T-cell (primary cell): ENCODE measurements at places on chromosomes 16 and 17. TPM values are rescaled to one million over a fixed set of nuclear protein-coding genes. Genes with fewer than 3 reads are reported as not detected.

The SDR42E2 gene
- 0.39 TPM for total RNA-seq

The ALOX15B gene
- total RNA-seq = 0.20 TPM

The HOXB2 gene
- total RNA-seq = 37.3 TPM

The ARHGAP44 gene
- not detected for total RNA-seq

The KRTAP4-5 gene
- not detected for total RNA-seq

The PIK3R5 gene
- total RNA-seq = 151 TPM

The TMIGD1 gene
- total RNA-seq = not detected

The NOL3 gene
- 4.1 TPM for total RNA-seq

- no peaks in the 10 kb centered on the region for H3K27me3 ChIP-seq
- no peaks in the 10 kb centered on the region for H3K36me3 ChIP-seq
- H3K27ac ChIP-seq = no peak overlapping the region
- DNase-seq = no peak
These were observed 261.8 kb upstream of the CACNG5 start for GRCh38 chr17:66573078-66573477.

- H3K4me1 ChIP-seq = peaks cover 77% of the 10 kb centered on the region
- H3K36me3 ChIP-seq = peaks cover 8% of the 10 kb centered on the region
- DNase-seq = no peak
These were observed 4.1 kb downstream of the SYNGR2 start for GRCh38 chr17:78172249-78173051.

- H3K27me3 ChIP-seq = no peaks in the 10 kb centered on the region
- H3K4me3 ChIP-seq = no peak overlapping the region
- DNase-seq = peak; percentile 21
- H3K36me3 ChIP-seq = no peaks in the 10 kb centered on the region
These were observed 66.6 kb downstream of the SIAH1 start for GRCh38 chr16:48318630-48319029.

- peaks cover 24% of the 10 kb centered on the region for H3K4me1 ChIP-seq
- H3K27me3 ChIP-seq = no peaks in the 10 kb centered on the region
- peaks cover 88% of the 10 kb centered on the region for H3K36me3 ChIP-seq
- H3K27ac ChIP-seq = peak overlapping the region; percentile 46
These were observed 13.1 kb downstream of the FMNL1 start for GRCh38 chr17:45234641-45235415.

DNA sequence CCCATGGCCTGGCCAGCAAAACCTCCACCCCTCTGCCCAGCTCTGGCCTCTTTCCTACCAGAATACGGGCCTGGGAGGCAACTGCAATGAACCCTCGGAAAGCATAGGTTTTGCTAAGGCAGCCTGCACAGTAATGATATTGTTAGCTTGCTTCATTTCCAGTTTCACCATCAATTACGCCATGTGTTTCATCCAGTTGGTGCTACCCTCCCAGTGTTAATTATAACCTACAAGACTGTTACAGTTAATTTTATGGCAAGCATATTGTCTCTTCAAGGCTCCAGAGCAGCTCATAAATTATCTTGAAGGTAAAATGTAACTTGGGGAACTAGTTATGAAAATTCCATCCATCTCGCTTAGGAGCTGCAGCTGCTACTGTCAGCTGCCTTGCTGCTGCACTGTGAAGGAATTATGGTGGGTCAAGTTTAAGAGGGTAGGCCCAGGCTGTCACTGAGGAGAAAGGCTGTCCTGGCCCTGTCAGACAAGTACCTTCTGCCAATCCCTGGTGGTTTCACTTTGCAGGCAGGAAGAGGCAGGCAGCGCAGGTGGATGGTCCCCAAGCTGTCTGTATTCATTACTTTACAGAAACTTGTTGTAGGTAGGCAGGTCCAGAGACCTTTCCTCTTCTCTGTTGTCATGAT is 242.9 kb downstream of the FTO start:
- no peaks in the 10 kb centered on the region for H3K27me3 ChIP-seq
- DNase-seq = no peak
- no peak overlapping the region for H3K27ac ChIP-seq

DNA sequence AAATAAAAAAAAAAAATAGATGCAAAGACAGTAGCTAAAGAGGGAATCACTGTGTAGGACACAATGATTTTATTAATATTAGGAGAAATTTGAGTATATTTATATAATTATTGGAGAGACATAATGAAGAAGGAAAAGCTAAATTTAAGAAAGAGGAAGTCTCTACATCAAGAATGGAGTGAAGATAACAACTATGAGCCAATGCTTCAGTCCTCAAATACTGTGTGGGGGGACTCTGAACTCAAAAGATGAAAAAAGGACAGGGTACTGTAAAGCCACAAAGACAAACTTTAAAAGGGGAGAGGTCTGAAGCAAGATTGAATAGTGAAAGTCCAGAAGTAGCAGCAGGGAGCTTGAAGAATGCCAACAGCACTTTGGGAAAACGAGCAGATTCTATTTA is 44.7 kb downstream of the SKAP1 start:
- peaks cover 66% of the 10 kb centered on the region for H3K36me3 ChIP-seq
- H3K4me3 ChIP-seq = no peak overlapping the region
- DNase-seq = no peak

DNA sequence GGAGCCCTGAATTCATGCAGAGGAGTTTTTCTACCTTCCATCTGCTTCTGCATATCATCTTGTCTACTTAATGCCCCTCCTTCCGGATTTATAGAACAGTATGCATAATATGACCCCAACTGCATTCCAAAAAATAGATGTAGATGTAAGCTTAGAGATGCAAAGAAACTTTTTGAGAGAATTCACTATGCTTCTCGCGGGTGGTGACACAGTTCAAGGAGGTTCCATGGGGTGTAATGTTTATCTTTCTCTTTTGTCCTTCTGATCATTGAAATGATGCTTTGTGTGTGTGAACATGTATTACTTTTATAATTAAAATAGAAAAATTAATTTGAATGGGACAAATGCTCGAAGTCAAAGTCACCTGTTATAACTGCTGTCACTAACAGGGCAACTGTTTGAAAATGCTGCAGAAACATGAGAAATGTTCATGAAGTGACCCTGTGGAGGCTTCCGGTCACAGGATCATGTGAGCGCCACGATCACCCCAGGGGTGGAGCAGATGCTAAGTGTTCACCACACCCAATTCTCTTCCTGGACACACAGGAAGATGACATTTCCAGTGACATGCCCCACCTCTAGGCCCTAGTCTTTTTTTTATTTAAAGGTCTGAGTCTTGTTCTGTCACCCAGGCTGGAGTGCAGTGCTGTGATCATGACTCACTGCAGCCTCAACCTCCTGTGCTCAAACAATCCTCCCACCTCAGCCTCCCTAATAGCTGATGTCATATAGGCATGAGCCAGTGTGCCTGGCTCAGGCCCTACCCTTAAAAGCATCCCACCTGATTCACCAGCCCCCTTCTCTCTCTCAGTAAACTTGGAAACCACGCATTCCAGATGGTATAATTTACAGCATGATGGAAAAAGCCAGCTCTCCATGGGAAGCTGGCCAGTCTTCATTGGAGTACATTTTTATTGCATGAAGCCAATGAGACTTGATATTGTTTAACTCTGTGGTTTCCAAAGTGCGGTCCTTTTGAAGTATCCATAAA is 21.0 kb upstream of the AGRP start:
- peaks cover 59% of the 10 kb centered on the region for H3K4me1 ChIP-seq
- H3K27ac ChIP-seq = peak overlapping the region; percentile 79
- no peak for DNase-seq

- H3K27ac ChIP-seq = no peak overlapping the region
- peaks cover 52% of the 10 kb centered on the region for H3K27me3 ChIP-seq
- peaks cover 15% of the 10 kb centered on the region for H3K4me1 ChIP-seq
- no peaks in the 10 kb centered on the region for H3K36me3 ChIP-seq
- H3K4me3 ChIP-seq = peak overlapping the region; percentile 11
These were observed 20.7 kb upstream of the NAGS start for GRCh38 chr17:43983515-43984411.

DNA sequence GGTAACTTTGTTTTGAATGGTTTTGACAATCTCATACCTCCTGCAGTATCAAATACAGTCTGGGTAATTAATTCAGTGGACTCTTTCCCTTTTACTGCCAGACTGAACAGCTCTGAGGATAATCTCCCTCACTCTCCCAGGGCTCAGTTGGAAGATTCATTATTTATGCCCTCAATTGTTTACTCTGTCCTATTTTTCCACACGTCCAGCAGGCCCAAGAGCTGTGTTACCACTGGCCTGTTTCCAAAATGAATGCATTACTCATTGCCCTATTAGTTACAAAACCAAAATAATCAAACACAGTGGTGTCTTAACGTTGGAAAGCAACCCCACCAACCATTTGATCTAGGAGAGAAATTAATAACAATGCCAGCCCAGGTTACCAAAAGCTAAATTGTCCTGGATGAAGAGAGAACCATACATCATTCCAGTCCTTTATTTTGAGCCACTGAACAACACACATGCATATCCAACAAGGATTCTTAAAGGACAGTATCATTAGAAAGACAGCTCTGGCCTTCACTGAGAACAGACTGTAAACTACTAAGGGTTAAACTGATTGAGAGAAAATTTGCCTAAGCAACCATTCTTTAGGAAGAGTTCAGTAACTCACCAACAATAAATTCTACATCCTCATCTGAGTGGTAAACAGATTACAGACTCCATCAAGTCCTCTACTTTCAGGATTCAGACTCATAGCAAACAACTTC is 34.5 kb downstream of the FAM222B start:
- no peaks in the 10 kb centered on the region for H3K27me3 ChIP-seq
- DNase-seq = no peak
- no peak overlapping the region for H3K27ac ChIP-seq
- H3K4me1 ChIP-seq = peaks cover 8% of the 10 kb centered on the region
- no peak overlapping the region for H3K4me3 ChIP-seq
- H3K36me3 ChIP-seq = peaks cover 2% of the 10 kb centered on the region

- no peak for DNase-seq
- no peak overlapping the region for H3K27ac ChIP-seq
- H3K36me3 ChIP-seq = no peaks in the 10 kb centered on the region
- no peak overlapping the region for H3K4me3 ChIP-seq
- no peaks in the 10 kb centered on the region for H3K27me3 ChIP-seq
These were observed 27.9 kb downstream of the CPPED1 start for GRCh38 chr16:12775656-12776236.

DNA sequence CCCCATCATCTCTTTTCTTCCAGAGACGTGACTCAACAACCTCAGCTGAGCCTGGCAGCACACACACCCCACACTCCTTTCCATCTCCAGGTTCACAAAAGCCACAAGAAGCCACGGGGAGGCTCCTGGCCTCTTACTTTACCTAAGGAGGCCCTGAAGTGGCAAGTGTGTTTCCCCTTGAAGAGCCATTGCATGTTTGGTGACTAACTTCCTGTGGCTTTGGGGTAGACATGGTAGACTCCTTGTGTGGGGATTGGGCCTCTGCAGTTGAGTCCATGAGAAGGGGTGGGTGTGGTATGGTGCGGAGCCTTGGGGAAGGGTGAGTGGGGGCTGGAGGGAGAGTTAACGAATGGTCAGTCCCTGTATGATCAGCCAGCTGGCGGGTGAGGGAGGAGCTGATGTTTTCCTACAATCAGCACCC is 24.2 kb downstream of the SAP30BP start:
- H3K27me3 ChIP-seq = no peaks in the 10 kb centered on the region
- H3K36me3 ChIP-seq = peaks cover 65% of the 10 kb centered on the region
- H3K4me1 ChIP-seq = peaks cover 42% of the 10 kb centered on the region

GRCh38 chr17:41932816-41933389 is 2.5 kb downstream of the ODAD4 start:
- no peaks in the 10 kb centered on the region for H3K36me3 ChIP-seq
- H3K27ac ChIP-seq = no peak overlapping the region
- H3K27me3 ChIP-seq = peaks cover 6% of the 10 kb centered on the region
- DNase-seq = no peak
- no peak overlapping the region for H3K4me3 ChIP-seq

DNA sequence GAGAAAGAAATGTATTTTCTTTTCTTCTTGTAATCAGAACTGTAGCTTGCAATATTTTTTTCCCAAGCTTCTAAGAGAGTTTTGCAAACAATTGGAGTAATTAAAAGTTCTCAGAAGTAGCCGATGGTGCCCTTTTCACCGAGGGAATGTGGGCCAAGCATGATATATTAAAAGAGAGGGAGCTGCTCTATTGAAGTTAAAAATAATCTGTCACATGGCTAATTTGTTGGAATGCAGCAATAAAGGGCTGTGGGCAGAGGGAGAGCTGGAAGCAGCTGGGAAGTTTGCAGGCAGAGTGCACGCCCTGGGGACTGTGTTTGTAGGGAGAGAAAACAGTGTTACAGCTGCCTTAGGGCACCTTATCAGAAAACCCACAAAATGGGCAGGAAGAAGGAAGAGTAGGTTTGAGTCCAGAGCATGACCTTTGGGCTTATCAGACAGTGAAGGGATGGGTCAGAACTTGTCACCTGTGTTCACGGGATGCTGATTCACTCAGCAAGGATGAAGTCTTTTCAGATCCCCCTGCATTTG is 18.5 kb upstream of the TERF2 start:
- H3K27ac ChIP-seq = no peak overlapping the region
- no peaks in the 10 kb centered on the region for H3K36me3 ChIP-seq
- no peak for DNase-seq
- H3K27me3 ChIP-seq = no peaks in the 10 kb centered on the region
- H3K4me3 ChIP-seq = no peak overlapping the region

DNA sequence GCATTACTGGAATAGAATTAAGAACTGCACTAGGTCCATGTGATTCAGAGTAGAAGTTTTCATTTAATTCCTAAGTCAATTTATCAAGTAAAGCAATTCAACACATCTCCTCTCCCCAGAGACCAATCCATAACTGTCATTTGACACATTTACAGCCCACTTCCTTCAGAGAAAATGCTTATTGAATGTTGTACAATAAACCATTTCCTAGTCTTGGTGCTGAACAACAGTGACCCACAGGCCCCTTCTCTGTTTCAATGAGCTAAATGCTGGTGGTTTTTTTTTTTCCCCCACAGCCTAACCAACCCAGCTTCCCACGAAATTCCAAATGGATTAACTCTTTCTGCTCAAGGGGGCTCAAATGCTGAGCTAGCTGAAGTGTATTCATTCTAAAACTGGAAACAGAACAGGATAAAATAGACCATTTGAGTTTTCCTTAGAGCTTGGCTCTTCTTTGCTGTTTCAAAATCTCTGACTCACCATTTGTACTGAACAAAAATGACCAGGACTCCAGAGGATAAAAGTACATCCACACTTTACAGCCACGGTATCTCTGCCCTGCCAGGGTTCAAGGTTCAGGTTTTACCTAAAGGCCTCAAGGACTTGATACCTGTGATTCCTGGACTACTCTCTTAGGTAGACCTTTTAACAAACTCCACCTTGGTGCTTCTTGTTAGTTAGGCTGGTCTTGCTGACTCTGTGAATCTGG is 62.3 kb downstream of the TMEM100 start:
- no peaks in the 10 kb centered on the region for H3K27me3 ChIP-seq
- no peak overlapping the region for H3K4me3 ChIP-seq
- no peak overlapping the region for H3K27ac ChIP-seq
- H3K4me1 ChIP-seq = no peaks in the 10 kb centered on the region
- H3K36me3 ChIP-seq = no peaks in the 10 kb centered on the region
- DNase-seq = no peak

- DNase-seq = no peak
- peaks cover 6% of the 10 kb centered on the region for H3K36me3 ChIP-seq
- H3K27ac ChIP-seq = peak overlapping the region; percentile 90
- peak overlapping the region; percentile 83 for H3K4me3 ChIP-seq
- H3K27me3 ChIP-seq = no peaks in the 10 kb centered on the region
These were observed 590 bp downstream of the TMEM219 start for GRCh38 chr16:29962344-29962994.

GRCh38 chr17:64706224-64707049 is 44.3 kb upstream of the SMURF2 start:
- no peaks in the 10 kb centered on the region for H3K36me3 ChIP-seq
- DNase-seq = no peak
- H3K27ac ChIP-seq = no peak overlapping the region
- H3K4me3 ChIP-seq = no peak overlapping the region
- H3K4me1 ChIP-seq = peaks cover 24% of the 10 kb centered on the region
